ENCODE measurements at places on chromosomes 4 and X.

DNA sequence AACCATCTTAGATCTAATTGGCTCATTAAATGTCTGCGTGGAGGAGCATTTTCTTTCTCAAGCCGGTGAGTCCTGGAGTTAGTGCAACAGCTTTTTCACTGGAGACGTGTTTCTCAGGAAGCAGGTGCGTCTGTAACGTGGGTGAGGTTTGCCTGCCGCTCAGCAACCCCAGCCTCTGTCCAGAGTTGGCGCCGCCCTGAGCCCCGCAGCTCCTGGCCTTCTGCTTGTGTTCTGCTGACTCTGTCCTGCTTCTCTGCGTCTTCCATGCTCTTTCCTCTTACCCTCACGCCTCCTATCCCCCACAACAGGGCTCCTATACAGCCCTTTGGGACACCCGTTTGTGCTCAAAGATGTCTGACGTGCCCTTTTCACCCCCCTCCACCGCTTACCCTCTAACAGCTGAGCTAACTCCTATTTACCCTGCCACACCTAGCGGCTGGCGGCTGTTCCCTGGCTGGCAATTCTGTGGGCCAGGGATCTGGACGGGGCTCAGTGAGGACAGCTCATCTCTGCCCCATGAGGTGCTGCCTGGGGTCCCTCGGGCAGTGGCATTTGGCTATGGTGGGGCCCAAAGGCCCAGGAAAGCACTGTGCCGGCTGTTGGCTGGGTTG lies 18.8 kb downstream of the DOK7 start:
- no peak for DNase-seq

DNA sequence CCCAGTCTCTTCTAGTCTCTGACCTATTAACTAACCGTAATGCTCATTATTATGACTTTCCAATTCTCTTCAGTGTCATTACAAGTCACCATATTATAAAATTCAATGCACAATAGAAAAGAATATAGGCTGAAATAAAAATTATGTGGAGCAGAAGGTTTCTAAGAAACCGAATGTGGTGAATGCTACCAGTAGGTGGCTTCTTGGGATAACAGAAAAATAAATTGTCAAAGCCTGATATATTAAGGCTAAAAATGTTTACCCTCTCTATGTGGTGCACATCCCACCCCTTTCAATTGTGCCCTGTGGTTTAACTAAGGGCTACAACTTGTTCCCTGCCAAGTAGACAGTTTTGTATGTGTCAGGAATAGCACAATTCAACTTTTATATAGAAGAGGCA lies 624.6 kb upstream of the TECRL start:
- no peak for DNase-seq

DNA sequence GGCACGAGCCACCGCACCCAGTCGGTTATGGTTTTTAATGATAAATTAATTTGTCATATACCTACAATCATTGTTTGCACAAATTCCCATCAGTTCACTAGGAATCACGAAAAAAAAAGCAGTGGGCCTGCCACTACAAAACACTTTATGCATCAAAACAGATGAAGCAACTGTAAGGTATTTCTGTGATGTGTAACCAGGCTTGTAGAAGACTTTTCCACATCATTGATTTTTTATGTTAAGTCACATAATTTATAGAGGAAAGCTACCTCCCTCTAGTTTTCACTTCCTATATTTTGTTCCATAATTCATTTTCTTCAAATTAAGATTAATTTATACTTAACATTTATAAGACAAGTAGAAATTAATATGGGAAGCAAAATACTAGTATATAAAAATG lies 6.7 kb upstream of the FAM200B start:
- DNase-seq: no peak

- no peak for DNase-seq
Measured at GRCh38 chrX:9890681-9891091, 76.5 kb upstream of the CLDN34 start.

DNA sequence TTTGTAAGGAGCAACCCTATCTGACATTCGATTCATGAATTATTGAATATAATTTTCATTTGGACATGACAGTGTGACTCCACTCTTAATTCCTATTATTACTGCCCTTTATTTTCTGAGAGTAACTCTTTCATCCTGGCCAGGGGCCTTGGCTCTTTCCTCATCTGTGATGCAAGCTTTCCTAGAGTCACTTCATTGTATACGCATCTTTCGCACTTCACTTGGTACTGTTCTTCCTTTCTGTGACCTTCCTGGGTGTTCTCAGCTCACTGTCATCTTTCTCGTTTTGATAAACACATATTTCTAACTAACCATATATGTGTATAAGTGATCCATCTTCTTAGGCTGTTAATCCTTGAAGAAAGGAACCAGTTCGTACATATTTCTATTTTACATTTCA lies 160.3 kb downstream of the PDGFC start:
- DNase-seq: no peak

- no peak for DNase-seq
Measured at GRCh38 chrX:6550999-6551398, 16.1 kb upstream of the VCX3A start.

All from NCI-H345 (cell line).